Activated effector memory CD4-positive, alpha-beta T cell treated with Interleukin-2 at 50 U/mL for 16 hours (primary cell): ENCODE measurements at places on chromosomes 6 and 20.

DNA sequence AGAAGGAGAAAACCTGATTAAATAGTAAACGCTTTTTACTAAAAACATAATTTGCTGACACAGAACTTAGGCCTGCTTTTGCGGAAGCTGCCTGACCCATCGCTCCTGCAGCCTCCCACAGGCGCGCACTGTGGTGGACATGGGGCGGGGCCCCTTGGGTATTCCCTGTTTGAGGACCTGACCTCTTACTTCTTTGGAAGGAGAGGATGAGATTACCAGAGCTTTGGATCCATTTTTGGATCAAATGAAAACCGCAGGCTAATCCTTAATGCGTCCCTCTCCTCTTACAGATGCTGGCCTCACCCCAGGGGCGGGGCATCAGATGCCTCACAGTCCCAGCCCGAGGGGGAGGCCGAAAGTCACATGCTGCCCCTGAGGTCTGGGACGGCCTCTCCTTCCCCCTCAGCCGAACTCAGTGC, 151.0 kb downstream of the SCML4 start:
- DNase-seq = no peak

DNA sequence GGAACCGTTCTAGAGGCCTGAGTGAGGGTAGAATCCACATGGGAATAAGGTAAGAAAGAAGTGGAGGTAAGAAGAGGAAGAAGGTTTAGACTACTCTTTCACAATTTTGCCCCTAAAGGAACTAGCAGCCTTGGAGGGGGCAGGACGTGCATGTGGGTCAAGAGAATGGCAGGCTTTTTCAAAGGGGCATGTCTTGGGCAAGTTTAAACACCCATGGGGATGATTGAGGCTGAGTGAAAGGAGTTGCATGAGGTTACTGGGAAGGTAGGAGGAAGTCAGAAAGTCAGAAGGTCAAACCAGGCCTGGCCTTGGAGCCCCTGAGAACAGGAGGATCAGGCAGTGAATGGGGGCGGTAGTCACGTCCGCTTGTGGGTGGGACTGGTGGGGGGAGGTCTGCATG, 10.2 kb downstream of the ADA start:
- no peak for DNase-seq

GRCh38 chr6:20333721-20334269, 67.9 kb upstream of the E2F3 start:
- DNase-seq = no peak

GRCh38 chr6:53378208-53378607, 29.5 kb upstream of the ELOVL5 start:
- no peak for DNase-seq

DNA sequence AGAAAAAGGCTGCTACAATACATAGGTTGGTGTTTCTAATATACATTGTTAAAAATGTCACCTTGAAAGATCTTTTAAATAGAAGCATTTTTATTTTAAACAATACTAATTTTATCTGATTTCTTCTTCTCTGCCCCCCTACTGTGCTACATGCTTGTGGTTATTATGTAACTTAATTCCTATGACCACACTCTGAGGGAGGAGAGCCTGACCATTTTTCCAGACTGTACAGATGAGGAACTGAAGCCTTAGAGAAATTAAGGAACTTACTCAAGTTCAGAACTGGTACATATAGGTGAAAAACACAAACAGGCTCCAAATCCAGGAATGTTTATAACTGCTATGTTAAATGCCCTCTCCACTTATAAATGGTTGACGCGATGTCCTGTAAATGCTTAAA, 43.4 kb upstream of the ARHGAP18 start:
- no peak for DNase-seq

DNA sequence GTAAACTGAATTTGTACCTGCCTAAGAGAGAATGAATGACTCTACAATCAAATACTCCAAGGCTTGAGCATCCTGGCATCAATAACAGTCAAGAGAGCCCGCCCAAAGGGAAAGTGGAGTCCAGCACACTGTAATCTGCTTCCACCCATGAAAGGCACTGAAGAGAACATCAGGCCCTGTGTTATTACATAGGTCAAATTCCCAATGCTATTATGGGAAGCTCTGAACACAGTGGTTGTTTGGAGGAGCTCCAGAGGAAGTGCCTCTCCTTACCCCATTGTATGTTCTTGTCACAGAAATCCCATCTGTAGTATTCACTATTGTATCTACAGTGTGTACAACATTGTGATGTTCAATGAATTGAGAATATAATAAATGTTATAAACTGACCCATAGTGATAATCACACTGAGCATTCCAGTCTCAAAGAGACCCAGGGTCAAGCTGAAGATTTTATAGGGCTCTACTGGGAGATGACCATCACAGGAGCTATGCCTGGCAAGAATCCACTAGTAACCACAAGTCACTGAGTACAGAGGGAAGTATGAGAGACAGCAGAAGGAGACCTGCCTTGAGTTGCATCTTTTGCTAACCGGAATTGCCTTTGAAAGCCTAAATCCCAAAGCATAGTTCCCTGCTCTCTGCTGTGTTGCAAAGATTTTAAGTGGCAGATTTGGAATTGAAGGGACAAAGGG, 446.7 kb downstream of the GJA1 start:
- no peak for DNase-seq

GRCh38 chr6:156639009-156639721, 138.0 kb upstream of the ARID1B start:
- DNase-seq = no peak

DNA sequence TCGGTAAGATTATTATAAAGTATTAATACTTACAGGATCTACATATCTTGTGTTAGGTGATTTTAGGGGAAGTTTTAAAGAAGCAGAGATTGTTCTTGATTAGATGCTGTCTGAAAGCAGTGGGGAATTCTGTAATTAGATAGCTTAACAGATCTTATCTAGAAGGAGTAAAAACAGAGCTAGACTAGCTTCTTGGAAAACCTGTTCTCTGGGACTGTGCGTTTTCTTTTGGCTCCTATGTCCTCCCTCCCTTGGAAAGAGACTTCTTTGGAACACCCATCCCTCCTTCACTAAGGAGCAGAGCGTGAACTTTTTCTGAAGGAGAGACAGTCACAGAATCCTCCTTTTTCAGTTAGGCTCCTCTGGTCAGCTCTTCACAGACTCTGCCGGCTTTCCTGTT, 83.5 kb upstream of the ZNF184 start:
- DNase-seq = no peak

DNA sequence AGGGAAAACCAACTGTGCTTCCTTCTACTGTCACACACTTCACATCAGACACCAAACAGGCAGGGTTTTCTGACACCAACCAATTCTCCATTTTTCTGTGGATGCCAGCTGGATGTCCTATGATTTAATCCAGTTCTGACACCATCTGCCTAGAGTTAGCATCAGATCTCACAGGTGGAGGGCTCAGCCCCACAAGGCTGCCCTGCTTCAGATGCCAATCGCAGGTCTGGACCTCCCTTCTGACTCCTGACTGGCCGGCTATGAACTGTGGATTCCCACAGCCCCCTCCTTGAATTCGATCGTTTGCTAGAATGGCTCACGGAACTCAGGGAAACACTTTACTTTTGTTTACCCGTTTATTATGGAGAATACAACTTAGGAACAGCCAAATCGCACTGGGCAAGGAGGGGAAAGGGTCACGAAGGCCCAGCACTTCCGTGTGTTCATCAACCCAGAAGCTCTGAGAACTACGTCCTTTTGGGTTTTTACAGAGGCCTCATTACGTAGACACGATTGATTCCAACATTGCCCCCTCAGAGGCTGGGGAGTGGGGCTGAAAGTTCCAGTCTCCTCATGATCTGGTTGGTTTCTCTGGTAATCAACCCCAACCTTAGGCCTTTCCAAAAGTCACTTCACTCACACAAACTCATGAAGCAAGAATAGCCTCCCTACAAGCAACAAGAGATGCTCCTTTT, 25.4 kb upstream of the MAS1 start:
- no peak for DNase-seq

DNA sequence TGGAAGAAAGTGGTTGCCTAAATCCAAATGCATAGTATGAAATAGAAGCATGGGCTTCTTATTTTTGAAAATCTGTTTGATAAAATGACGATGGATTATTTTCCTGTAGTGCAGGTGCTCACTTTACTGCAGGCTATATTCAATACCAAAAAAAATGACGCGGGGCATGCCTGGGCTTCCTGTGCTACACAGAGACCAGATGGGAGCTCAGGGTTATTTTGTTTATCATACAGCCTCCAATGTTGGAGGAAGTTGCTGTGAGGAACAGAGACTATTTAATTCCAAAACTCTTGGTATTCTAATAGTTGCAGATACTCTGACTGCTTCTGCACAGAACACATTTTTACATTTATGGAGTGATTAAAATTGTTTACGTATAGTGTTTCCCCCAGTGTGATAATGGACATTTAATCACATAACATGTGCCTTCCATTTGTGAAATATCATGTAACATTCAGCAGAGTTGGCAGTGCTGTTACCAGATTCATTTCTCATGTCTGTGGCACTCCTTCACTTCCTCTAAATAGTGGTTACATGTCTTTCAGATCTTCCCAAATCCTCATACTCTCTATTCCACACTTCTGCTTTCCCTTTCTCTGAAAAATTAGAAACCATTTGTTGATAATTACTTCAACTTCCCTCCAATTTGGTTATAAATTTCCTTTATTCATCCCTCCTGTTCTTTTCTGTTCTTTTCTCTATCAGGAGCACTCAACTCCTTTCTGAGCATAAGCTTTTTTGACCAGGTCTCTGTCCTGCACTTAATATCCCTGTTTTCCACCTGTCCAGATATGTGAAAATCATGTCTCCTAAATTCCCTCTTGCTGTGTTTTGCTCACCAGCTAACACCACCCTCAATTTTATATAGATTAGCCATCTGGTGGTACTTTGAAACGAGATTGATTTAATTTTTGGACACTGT, 121.6 kb downstream of the ADGRB3 start:
- no peak for DNase-seq

DNA sequence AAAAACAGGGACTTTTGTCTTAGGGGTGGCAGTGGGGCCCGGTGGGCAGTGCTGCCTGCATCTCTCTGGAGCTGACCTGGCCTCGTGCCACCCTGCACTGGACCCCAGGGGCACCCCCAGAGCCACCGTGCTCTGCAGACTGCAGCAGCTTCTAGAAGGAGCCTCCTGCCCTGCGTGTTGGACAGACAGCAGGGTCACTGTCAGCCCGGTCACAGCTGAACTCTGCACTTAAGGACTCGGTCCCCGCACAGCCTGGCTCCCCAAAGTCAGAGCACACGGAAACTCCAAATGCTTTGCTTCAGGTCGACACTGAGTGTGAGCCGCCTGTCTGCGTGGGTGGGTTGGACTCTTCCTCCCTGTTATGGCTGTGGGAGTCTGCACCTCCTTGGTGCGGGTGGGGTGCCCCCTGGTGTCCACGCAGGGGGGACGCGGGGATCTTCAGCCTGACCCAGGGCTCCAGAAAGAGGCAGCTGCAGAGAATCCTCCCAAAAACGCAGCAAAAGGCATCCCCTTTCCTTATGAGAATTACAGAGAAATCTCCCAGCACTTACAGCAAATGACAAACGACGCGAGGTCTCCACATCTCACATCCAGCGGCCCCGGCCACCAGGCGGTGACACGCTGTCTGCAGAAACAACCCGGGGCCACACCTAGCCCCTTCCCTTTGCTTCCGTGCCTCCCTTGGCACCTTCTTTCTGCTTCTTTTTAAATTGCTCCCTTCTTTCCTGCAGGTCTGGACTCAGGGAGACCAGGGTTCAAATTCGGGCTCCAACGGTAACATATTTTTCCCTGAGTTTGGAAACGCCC, 36.3 kb upstream of the DACT2 start:
- DNase-seq = no peak

- DNase-seq = no peak
Measured at GRCh38 chr6:143370812-143371370, 79.6 kb downstream of the ADAT2 start.

- DNase-seq = no peak
Measured at GRCh38 chr6:44606504-44606903, 219.0 kb downstream of the CDC5L start.

GRCh38 chr6:127902933-127903332, 2.1 kb upstream of the THEMIS start:
- DNase-seq = no peak

DNA sequence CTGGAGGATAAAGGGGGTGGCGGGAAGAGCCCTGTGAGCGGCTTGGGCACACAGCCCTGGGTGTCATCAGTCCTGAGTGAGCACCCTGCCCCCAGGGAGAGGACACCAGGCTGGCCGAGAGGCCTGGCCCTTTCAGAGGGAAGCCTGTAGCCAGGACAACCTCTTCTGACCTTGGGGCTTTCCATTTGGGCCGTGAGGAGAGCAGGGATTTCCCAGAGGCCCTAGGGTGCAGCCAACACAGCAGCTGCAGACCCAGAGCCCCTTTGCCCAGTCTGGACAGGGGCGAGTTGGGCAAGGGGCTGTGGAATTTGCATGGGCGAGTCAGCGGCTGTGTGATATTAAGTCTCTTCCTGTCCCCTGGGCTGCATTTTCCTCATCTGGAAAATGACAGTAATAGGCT, 6.3 kb downstream of the MAP1LC3A start:
- no peak for DNase-seq

DNA sequence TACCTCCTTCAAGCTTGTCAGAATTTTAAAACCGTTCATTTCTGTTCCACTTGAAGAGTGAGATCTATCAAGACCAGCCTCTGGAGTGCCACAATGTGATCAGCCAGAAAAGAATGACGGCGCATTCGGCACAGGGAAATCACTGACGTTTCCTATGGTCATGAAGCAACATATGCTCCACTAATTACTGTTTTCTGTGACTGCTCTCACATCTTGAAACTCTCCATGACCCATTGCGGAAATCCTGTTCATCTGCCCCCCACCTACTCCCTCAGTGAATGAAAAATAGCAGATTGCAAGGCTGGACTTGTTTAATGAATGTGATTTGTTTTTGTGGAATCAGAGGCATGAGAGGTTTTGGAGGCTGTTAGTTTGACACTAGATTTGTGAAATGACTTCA, 53.2 kb downstream of the SAMD5 start:
- DNase-seq = no peak

GRCh38 chr6:88725111-88725975, 238.1 kb downstream of the RNGTT start:
- DNase-seq = no peak

GRCh38 chr6:111764238-111765175, 108.7 kb downstream of the FYN start:
- DNase-seq = peak; percentile 35

- DNase-seq = no peak
Measured at GRCh38 chr6:136337606-136338005, 48.0 kb upstream of the BCLAF1 start.

GRCh38 chr6:108738684-108739416, 109.4 kb upstream of the ARMC2 start:
- DNase-seq = no peak

- DNase-seq = no peak
Measured at GRCh38 chr6:44006123-44006871, 121.0 kb downstream of the MRPL14 start.

- DNase-seq = no peak
Measured at GRCh38 chr20:42613076-42613475, 576.6 kb downstream of the PTPRT start.
